CD4-positive, CD25-positive, alpha-beta regulatory T cell (primary cell): ENCODE measurements at places on chromosomes 12 and 14.

- DNase-seq, result no peak
Measured at GRCh38 chr12:581321-581720, 81.9 kb downstream of the NINJ2 start.

GRCh38 chr12:103880299-103881142, 39.5 kb upstream of the NT5DC3 start:
- no peak for DNase-seq

DNA sequence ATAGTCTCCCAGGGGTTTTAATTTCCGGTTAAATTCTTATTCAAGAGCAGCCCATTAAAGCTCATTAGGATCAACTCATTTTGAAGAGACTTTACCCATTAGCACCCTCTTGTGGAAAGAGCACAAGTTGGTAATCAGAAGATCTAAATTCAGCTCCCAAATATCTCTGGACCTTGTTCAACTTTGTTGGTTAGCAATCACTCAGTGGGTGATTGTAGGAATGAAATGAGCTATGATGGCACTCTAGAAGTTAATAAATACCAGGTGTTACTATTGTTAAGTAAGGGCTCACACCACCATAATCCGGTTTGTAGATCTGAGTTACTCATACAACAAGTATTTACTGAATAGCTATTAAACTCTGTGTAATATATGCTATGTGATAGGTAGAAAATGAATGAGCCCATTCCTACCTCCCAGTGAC, 42.9 kb downstream of the TRIP11 start:
- peak; percentile 55 for DNase-seq

DNA sequence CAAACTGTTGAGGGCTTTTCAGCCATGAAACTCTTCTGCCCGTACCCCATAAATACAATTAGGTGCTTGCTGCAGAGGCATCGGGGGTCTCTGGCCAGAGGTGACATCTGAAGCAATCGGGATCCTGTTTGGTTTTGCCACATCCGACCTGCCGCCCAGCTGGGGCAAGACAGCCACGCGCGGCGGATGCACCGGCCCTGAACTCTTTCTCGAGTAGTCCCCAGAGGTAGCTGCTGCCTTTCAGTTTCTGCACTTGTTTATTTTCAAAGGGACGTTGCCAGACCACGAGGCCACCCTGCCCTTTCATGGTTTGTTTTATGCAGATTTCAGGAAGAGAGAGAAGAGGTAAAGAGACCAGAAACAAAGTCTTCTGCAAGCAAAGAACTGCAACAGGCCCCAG, 10.6 kb upstream of the MLXIP start:
- no peak for DNase-seq

DNA sequence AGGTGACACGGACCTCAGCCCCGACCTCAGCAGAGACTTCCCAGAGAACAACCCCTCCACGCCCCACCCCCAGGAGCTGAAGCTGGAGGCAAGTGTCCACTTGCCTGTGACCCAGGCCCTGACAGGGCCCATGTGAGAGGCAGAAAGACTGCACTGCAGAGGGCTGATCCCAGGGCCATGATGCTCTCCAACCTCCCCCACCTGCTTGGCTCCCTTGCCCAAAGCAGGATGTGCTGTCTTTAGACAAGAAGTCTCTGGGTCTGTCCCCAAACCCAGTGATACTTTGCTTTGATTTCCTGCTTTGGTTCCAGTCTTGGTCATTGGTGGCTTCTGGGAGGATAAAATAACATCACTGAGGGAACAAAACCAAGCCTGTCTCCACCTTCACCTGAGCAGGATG, 59.4 kb downstream of the BCL11B start:
- DNase-seq, result peak; percentile 50

- no peak for DNase-seq
Measured at GRCh38 chr14:43914041-43914693, 592.9 kb downstream of the FSCB start.

- no peak for DNase-seq
Measured at GRCh38 chr12:113664224-113664681, 192.6 kb upstream of the LHX5 start.

DNA sequence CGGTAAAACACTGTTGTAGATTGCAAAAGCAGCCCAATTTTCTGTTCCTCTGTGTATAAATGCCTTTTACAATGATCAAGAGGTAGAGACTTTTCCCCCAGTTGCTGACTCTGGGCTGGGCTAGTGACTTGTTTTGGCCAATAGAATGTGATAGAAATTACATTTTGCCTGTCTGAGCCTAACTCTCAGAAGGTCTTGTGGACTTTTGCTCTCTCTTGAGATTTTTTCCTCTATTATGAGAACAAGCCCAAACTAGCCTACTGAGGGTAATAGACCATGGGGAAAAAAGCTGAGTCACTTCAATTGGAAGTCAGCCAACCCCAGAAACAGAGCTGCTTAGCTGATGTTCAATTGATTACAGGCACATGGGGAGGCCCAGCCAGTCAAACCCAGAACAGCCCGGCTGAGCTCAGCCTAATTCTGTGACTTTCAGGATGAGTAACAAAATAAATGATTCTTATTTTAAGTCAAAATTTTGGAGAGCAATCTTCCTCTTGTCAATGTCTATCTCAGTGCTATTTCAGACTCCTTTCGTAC, 61.4 kb downstream of the MYF5 start:
- DNase-seq, result peak; percentile 31

DNA sequence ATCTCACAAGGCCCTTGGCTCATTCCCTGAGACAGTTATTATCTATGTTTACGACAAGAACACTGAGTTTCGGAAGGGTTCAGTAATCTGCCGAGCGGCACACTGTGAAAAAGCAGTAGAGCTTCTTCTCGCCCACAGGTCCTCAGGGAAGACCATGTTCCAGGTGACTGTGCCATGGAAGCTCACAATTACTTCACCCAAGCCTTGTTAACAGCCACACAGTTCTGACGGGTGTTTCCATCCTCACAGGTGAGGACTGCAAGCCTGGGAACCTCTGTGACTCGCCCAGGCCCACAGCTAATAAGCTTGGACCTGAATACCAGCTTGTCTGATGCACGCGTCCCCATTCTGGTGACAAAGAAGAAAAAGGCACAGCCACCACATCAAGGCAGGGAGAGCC, 15.4 kb downstream of the SETD3 start:
- no peak for DNase-seq

DNA sequence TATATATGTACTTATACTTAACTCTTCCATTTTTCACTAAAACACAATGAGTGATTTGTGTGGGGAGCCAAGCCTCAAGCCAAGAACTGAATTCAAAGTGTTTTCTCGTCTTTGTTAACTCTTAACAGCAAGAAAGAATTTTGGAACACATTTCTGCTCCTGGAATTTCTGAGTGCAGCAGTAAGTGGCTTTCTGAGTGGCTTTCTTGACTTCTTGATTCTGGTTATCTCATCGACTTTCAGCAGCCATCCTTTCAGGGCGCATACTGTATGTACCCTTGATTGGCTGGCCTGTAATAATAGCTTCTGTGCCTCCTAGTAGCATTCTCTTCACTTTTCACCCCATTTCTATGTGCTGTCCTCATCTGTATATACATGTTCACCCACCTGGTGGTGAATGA, 157.4 kb downstream of the FBXL14 start:
- no peak for DNase-seq
